ENCODE measurements at places on chromosomes 7 and 10.

DNA sequence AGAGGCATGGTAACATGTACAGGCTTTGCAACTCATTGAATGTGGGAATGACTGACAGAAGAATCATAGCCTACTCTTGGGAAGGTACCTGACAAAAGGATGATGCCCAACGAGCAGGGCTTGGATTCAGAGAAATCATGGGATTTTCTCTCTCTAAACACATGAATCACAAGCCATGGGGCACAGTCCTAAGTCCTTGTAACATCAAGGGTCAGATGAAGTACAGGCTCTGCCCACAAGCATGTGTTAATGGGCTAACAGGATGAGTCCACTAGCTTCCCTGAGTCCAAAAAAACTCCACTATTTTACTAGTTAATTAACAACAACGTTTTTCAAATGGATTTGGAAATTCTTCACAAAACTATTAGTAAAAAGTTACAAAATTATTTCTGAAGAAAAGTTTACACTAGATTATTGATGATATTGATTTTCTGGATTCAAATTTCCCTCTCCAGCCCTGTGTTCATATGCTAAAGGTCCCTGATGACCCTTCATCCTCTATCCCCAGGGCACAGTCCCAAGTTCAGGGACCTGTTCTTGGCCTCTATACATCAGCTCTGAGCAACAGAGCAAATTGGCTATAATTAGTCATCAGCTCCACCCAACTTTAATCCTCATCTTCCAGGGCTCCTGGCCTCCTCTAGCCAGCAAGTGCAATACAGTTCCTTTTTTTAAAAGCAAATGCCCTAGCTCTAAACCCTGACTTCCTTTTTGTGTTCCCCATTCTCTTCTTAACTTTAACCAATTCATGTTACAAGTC, 99.8 kb downstream of the GSAP start:
- no peak for DNase-seq

DNA sequence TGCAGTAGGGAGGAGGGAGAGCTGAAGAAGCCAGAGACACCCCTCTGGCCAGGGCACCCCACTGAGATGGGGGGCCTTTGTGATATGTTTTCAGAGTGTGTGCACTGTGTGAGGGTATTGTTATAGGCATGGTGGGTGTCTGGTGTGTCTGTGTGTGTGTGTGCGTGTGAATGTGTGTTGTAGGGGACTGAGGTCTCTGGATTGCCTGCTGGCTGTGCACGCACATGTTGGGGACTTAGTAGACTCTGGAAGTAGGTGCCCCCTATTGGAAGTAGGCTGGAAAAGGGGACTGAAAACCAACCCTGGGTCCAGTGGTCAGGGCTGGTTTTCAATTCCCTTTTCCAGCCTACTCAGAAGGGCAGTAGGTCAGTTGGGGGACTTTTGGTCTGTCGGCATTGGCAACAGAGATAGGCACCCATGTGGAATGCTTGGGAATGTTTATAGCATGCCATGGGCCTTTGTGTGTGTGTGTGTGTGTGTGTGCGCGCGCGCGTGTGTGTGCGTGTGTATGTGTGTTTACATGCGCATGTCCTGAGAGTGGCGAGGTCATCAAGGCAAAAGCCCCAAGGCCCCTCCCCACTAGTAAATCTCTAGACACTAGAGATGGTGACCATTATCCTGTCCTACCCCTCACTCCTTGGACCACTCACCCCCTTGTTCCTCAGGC, 78.8 kb downstream of the HIF1AN start:
- DNase-seq, result no peak

GRCh38 chr7:47803846-47804245, 144.4 kb downstream of the PKD1L1 start:
- DNase-seq, result no peak

GRCh38 chr7:80841423-80841955, 77.4 kb downstream of the SEMA3C start:
- no peak for DNase-seq

GRCh38 chr10:117441361-117441760, 66.1 kb upstream of the PDZD8 start:
- DNase-seq, result no peak

GRCh38 chr10:93126483-93127052, 52.9 kb downstream of the CYP26A1 start:
- no peak for DNase-seq

- no peak for DNase-seq
Measured at GRCh38 chr7:151540146-151540545, 20.5 kb upstream of the RHEB start.

GRCh38 chr10:97372233-97372875, 28.8 kb downstream of the RRP12 start:
- no peak for DNase-seq

DNA sequence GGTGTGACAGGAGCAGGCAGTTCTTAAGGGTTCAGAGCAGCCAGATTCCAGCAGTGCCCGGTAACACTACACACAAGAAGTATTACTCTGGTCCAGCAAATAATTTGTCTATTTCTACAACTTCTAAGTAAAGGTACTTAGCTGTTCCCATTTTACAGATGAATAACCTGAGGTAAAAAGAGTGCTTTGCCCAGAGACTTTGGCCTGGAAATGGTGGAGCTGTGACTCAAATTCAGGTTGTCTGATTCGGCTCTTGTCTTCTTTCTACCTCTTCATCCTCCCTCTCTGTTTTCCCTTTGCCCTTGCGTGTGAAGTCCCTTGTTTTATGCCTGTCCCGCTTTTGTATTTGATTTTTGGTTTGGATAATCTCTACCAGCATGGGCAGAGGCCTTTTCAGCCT, 17.1 kb downstream of the SFRP5 start:
- DNase-seq, result no peak

GRCh38 chr10:103678178-103678526, 177.2 kb downstream of the SH3PXD2A start:
- DNase-seq, result peak; percentile 91

DNA sequence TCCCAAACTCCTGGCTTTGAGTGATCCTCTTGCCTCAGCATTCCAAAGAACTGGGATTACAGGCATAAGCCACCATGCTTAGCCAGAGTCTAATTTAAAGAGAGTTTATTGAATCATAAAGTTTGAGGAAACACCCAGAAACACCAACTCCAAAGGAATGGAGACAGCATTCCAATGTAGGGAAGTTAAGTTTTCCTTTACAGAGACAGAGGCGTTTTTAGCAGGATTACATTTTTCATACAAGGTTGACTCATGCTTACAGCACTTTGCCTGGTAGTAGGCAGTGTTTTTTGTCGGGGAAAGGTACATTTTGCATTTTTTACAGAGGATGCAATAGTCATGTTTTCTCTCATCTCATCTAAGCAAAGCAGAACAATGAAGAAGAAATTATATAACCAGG, 18.9 kb upstream of the OPN4 start:
- DNase-seq, result no peak

GRCh38 chr10:42951486-42952251, 125.2 kb upstream of the RET start:
- DNase-seq, result no peak

- no peak for DNase-seq
Measured at GRCh38 chr10:100960251-100960650, 9.1 kb upstream of the SEMA4G start.

DNA sequence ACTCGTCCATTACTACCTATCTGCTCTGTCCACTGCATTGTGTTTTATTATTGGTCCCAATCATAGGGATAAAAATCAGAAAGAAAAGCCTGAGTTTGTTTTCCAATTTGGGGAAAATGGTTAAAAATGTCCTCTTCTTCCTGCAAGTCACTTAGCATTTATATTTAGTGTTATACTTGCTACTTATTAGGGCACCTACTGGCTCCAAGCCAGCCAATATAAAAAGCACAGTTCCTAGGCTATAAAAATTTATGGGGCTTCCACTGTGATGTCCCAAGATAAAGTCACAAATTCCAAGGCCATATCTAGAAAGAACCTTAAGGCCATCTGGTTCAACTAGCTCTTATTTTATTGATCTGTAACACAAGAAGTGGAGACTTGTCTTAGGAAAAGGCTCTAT, 3.2 kb downstream of the SLC35B4 start:
- DNase-seq, result no peak

DNA sequence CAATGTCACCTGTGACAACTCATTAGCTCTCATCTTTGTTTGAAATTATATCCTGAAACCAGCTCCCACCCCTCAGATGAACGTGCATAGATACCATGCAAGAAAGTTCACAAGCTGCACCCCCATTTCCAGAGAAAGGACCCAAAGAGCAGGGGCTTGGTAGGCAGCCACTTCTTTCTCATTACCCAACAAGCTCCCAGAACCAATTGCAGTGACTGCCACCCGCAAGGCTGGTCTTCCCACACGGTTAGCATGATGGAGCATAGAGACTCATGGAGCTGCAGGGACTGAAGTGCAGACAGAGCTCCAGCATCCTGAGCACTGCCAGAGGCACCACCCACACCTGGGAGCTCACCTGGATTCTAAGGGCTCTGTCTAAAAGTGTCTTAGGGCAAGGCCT, 28.5 kb downstream of the FRMPD2 start:
- DNase-seq, result no peak

GRCh38 chr10:49578392-49578791, 31.7 kb upstream of the SLC18A3 start:
- DNase-seq, result no peak
